PC-9 (cell line): ENCODE measurements at places on chromosomes 1 and 21. TPM values are rescaled to one million over a fixed set of nuclear protein-coding genes. Genes with fewer than 3 reads are reported as not detected.

DNA sequence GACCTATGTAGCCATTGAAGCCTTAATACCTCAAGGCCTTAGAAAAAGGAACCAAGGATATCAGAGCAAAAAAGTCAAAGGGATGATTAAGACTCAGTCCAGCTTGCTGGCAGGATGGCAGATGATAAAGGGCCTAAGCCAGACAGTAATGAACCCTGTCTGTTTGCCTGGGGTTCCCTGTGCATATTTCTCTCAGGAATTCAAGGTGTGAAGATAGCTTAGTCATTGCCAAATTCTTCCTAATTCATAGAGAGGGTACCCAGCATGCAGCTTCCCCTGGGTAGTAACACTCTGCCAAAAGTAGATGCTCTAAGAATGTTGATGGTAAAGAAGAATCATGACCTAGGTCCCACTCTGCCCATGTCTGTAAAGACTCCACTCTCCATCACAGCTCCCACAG, 210.6 kb upstream of the COA6 start:
- DNase-seq: no peak

DNA sequence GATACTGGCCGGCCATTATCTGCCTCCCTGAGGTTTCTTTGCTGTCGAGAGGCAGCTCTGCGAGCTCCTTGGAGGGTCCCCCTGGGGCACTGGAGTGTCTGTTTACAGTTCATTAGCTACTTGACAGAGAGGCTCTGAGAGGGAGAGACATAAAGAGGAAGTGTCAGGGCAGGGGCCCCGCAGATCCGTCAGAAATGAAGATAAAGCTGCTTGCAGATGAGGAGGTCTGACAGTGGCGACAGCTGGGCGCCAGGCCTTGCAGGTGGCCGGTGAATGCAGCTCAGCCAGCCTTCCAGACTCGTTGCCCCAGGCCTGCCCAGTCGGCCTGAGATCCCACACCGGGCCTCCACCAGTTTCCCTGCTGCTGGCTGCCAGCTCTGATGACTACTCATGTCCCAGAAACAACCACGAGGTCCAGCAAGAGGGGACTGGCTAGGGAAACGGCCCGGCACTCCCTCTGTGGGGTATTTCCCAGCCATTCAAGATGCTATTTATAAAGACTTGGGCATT, 84.7 kb downstream of the DISP3 start:
- DNase-seq: no peak

DNA sequence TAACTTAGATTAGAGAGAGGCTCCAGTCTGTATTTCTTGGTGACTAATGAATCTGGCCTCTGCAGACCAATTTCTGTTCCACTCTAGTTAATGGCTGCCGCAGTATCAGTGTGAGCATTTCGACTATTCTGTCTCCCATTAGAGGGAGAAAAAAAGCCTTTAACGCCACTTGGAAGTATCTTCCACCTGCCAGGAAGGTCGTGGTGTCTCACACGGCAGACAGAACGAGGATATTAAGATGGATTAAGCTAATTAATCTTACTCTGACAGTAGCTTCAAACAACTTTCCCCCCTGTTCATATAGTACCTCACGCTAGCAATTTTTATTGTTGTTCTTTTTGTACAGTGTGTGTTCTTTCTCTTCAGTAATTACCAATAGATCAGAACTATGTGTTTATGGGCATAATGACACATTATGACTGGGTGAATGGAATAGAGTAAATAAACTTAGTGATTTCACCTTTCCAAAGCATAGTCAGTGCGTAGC, 153.8 kb downstream of the ADGRL2 start:
- DNase-seq: no peak

DNA sequence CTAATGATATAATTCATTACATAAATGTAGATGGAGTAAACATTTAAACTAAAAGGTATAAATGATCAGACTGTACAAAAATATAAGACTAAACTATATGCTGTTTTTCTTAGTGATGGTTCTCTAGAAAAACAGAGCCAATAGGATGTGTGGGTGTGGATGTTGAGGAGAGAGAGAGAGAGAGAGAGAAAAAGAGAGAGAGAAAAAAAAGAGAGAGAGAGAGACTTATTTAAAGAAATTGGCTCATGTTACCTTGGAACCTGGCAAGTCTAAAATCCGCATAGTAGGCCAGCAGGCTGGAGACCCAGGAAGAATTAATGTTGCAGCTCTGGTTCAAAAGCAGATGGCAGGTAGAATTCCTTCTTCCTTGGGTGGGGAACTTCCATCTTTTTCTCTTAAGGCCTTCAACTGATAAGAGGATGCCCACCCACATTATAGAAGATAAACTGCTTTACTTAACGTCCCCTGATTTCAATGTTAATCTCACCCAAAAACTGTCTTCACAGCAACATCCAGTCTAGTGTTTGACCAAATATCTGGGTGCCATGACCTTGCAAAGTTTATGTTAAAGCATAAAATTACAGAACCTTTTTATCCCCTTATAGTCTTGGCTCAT, 74.3 kb upstream of the KCNJ15 start:
- no peak for DNase-seq

- peak; percentile 14 for DNase-seq
Measured at GRCh38 chr1:193211539-193211938, 25.1 kb upstream of the B3GALT2 start.

GRCh38 chr1:162020150-162020549, 3.5 kb downstream of the OLFML2B start:
- no peak for DNase-seq

- DNase-seq: no peak
Measured at GRCh38 chr1:207605444-207606361, 39.2 kb upstream of the CR1L start.

DNA sequence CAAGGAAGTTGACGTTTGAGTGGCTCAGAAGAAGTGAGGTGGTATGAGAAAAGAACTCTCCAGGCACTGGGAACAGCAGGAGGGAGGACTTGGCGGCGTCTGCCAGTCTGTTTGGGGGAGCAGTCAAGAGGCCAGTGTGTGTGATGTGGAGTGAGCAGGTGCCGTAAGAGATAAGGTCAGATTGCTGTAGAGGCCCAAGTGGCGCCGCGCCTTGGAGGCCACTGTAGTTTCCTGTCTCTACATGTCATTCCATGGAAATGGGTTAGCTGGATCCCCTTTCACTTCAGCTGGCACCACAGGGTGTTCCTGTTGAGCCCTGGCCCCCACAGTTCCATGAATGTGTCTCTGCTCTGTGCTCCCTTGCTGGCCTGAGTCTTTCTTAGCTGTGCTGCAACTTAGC, 35.5 kb upstream of the PTPRF start:
- no peak for DNase-seq

DNA sequence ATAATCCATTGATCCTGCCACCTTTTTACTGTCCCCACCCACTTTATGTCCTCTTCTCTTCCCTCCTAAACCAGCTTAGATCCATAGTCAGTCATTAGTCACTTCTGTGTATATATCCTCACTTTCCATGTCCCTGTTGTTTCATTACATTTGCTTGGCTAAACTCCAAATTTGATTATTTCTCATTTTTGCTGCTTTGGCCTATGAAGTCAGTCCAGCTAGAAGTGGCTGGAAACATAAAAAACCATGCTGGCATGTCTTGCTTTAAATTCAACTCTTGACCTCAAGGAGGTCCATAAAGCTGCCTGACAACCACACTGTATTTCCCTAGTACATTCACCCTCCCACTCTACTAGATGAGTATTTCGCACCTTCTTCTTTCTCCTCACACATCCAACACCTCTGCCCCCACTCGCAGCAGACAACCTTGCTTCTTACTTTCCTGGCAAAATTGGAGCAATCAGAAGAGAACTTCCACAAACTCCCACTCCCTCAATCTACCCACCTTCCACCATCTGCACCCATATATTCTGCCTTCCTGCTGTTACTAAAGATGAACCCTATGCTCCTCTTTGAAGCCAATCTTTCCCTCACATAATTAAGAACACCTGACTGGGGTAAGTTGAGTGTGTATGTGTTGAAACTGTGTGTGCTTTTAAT, 72.1 kb downstream of the ZNF648 start:
- no peak for DNase-seq

DNA sequence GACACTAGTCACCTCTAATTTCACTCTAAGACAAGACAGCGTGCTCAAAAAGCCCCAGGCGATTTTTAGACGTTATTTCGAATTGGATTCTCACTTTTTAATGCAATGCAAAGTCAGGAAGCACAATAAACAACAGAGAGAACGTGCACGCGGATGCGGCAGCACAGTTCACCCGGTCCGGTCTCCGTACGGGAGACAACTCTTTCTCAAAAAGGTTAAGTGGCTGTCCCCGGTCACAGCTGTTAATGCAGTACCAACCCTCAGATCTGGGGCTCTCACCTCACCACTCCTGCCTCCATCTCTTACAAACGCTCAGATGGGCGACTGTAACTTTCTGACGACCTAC, 1.2 kb downstream of the HP1BP3 start:
- DNase-seq: no peak

DNA sequence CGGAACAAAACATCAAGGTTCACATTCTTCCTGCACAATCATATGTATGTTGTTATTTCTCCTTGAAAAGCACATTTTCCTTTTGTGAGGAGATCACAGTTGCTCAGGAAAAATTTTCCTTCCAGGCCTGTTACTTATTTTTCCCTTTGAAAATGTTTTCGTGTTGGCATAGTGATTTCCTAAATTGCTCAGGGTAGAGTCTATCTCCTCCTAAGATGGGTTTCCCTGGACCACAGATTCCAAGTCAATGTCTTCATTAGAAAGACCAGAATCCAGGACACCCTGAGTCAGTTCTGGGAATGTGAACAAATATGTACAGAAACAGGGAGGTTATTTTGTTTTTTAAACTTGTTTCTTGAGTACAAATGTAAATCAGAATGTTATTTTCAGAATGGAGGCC, 94.3 kb upstream of the C1orf105 start:
- no peak for DNase-seq

DNA sequence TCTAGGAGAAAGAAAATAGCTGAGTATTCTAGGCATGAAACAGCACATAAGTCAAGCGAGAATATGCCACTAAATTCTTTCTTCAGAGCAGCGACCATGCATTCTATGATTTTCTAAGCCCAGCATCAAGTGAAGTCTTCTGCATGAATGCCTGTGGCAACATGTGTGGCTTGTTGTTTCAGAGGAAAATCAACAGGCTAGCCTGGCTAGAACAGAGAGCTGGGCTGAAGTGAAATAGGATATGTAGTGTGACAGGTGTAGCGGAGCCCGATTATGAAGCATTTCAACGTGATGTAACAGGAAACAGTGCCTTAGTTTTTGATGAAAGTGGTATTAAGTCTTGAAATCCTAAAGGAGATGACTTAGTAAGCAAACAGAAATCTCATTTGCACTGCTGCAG, 7.0 kb downstream of the CSDE1 start:
- DNase-seq: no peak

DNA sequence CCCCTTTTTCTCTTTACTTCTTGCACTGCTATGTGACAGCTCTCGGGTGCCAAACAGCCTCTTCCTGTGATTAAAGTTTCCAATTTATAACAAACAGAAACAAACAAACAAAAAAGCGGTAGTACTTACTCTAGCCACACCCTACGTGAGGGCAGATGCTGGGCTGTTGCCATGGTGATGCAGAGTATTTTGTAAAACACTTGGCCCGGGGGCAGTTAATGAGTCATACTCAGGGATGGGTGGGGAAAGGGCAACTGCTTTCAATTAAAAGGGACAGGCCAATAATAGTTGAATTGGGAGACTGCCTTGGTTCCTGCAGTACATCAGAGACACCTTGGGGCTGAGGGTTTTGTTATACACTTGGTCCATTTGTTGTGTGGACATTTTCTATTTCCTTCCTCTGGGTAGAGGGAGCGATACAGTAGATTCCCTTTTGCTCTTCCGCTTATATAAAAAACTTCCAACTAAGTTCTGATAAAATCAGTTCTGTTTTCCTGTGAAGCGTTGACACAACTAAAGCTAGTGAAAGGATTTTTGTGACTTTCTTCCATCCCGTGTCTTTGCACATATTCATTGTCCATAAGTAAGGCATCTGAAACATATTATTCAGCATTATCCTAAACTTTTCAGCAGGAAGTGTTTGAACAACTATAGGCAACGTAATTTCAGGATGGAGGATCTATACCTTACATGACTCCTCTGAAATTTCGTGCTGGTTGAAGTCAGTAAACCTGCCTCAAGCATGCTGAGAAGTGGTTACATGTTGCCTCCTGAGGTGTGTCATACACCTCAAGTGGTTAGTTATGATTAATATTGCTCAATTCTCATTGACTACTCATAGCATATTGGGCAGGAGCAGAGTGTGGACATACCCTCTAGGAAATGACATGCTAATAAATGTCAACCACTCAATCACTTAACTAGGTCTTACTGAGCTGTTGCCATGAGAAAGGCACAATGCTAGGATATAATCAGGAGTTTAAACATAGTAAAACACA, 36.7 kb upstream of the THEM4 start:
- DNase-seq: peak; percentile 96

DNA sequence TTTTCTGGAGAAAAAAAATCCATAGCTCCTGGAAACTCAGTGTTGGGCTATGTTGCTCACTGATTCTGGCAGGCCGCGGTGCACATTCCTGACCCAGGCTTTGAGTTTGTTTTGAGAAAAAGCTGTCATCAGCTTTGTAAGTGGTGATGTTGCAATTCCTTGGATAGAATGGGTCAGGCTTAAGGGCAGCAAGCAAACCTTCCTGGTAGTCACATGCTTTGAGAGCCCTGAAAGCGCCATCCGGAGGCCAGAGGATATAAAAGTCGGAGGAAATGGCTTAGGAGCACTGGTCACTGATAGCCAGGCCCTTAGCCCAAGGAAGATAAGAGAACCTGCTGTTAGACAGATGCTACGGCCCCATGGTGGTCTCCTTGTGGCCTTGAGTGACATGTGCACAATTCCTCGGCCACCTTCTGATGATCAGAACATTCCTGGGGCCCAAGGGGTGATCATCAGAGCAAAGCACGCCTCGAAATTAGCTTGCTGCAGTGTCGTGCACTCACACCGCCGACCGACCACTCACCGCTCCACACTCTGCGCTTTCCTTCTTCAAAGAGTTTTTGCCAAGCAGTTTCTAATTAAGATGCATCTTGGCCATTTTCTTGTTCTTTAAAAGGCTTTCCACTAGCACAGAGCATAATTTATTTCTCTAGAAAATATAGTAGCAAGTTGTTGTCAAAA, 78.6 kb downstream of the MAN1C1 start:
- DNase-seq: peak; percentile 85

The SPRR2A gene
- total RNA-seq: not detected in 2 replicates

The LINGO4 gene
- not detected in 2 replicates for total RNA-seq

The PROK1 gene
- not detected in 2 replicates for total RNA-seq

The ASAP3 gene
- total RNA-seq: 17.6 and 24.1 TPM in 2 replicates

The LYST gene
- total RNA-seq: 13.6 and 14.1 TPM in 2 replicates

The TMEM240 gene
- total RNA-seq: 4.4 and 8.3 TPM in 2 replicates

The PLEKHG5 gene
- total RNA-seq: 11.3 and 12.6 TPM in 2 replicates

The TMCC2 gene
- total RNA-seq: 0.79 and 0.80 TPM in 2 replicates
